ENCODE measurements at places on chromosomes 3 and 15. TPM values are rescaled to one million over a fixed set of nuclear protein-coding genes. Genes with fewer than 3 reads are reported as not detected.

GRK7 gene
- not detected for total RNA-seq

DNA sequence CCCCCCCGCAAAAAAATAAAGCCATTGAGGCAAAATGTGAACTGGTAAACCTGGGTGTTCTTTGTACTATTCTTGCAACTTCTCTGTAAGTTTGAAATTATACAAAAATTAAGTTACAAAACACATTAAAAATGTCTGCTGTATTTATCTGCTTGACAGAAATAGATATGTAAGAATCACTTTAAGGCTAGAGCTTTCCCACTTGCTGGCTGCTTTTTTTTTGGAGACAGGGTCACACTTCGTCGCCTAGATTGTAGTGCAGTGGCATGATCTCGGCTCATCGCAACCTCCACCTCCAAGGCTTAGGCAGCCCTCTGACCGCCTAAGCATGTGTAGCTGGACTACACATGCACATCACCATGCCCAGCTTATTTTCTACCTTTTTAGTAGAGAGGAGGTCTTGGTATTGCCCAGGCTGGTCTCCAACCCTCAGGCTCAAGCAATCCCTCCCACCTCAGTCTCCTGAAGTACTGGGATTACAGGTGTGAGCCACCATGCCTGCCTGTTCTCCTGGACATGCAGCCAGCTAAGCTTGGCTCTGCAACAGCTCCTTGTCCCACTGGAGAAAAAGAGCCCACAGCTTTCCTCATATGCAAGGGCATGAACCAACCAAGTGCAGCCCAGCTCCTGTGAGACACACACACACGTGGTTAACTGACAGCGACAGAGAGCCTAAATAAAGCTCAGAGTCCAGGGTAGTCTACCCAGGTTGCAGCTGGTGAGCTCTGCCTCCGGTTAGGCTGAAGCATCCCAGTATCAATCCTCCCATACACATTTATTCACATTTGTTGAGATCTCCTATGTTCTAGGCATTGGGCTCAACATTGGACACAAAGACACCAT lies 4.5 kb downstream of the RPS17 start:
- DNase-seq = no peak

DNA sequence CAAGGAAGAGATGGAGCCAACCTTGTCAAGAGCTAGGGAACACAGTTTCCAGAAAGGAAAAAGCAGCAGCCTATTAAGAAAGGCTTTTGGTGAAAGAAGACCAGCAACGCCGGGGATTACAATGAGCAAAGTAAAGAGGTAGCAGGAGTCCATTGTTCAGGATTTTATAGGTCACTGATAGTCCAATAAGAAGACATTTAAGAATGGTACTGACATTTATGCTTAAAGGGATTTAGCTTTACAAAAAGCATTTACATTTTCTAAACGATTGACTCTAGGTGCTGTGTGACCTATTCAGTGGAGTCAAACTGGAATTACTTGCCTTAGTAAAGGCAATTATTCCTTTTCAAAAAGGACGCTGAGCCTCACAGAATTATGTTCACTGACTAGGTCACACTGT lies 40.8 kb downstream of the CSNK1G1 start:
- no peak for DNase-seq

GRCh38 chr3:84820906-84821305 lies 137.9 kb upstream of the CADM2 start:
- DNase-seq = no peak

- DNase-seq = no peak
Observed at GRCh38 chr15:62362608-62363007, 197.5 kb upstream of the C2CD4B start.

DNA sequence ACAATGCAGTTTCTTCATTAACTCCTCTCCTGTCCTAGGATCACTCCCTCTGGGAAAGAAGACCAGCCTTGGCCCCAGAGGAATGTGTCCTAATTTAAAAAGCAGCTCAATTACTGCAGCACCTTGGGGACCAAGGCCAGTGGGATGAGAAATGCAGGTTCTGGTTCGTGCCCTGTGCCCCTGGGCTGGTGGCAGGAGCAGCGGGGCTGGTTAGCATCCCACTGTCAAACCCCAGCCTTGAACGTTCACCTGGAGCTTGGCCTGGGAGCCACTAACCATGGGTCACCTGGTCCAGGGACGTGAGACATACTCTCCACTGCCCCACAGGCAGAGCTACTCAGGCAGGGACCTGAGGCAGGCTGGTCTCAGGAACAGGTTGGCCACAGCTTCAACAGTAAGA lies 8.4 kb upstream of the RTP3 start:
- peak; percentile 36 for DNase-seq

- peak; percentile 62 for DNase-seq
Observed at GRCh38 chr15:56919031-56919608, 676 bp downstream of the TCF12 start.

CPLX3 gene
- total RNA-seq = 10.8 TPM

DNA sequence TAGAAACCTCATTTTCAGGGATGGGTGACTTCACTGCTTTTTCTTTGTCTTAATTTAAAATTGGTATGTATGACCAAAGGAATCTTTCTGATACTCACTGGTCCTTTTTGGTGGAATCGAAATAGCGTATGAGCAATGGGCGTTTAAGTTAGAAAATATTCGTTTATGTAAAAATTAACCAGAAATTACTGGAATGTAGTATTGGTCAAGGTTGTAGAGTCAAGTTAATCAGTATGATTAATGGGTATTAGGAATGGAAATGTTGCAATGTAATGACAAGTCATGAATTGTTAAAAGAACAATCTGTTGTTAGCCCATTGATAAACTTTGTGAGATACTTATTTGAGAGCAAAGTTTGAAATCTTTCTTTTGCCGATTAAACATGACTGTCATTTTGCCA lies 36.9 kb downstream of the AKAP13 start:
- no peak for DNase-seq

- no peak for DNase-seq
Observed at GRCh38 chr15:73747847-73748590, 5.1 kb downstream of the INSYN1 start.

NPAP1 gene
- total RNA-seq = not detected

GRCh38 chr3:183988216-183988790 lies 29.4 kb downstream of the ABCC5 start:
- DNase-seq = no peak

DNA sequence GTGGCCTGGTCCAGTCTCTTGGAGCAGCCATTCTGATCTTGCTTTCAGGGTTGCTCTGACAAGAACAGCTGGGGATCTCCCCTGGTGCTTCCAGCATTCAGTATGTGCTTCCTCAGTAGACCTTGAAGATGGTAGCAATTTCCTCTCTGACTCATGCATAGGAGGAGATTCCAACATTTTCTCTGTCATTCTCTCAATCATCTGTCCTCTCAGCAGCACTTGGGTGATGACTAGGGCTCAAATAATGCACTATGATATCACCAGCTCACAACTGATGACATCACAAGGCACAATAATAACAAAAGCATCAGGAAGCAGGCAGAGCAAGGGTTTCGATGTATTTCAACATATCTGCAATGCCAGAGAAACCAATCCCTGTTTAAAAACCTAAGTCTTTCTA lies 52.7 kb downstream of the NFKBIZ start:
- DNase-seq = no peak

DNA sequence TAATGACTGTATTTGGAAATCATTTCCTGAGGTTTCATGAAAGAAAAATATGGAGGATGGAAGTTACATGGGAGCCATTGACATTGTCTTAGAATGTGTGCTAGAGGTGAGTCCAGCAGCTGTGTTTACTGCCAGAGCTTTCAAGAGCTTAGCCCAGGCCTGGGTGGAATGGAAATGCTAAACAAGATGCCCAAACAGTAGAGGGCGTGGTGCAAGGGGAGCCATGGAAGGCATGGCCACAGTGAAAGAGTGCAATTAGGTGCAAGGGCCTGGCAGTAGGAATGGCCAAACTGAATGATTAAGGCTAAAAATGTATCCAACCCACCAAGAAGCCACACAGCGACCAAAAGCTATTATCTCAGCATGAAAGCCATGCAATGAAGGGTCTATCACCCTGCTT lies 257.7 kb upstream of the NR2F2 start:
- no peak for DNase-seq

- DNase-seq = no peak
Observed at GRCh38 chr15:68154923-68155559, 50.1 kb downstream of the CALML4 start.
